ENCODE measurements at places on chromosomes 6 and 20. TPM values are rescaled to one million over a fixed set of nuclear protein-coding genes. Genes with fewer than 3 reads are reported as not detected.

- no peak for DNase-seq
Observed at GRCh38 chr20:19260412-19261090, 48.1 kb downstream of the SLC24A3 start.

DNA sequence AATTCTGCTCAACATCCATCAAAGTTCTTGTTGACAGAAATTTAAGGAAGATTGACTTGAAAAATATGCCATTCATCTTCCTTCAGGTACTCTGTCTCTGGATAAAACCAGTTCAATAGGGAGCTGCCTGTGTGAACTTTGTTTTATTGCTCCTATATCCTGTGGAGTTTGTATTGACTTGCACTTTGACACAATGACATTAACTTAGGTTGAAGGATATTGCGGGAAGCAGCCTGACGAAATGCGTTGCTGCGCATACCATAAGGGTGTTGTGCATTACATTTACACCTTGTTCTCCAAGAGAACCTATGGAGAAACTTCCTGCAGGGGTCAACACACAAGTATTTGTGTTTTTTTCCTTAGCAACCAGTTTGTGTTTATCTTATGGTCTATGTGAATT, 185.4 kb upstream of the GRIK2 start:
- DNase-seq: no peak

GRCh38 chr6:119350952-119351372, 1.4 kb upstream of the MAN1A1 start:
- no peak for DNase-seq

GRCh38 chr20:63690898-63691710, 5.3 kb upstream of the TNFRSF6B start:
- no peak for DNase-seq

DNA sequence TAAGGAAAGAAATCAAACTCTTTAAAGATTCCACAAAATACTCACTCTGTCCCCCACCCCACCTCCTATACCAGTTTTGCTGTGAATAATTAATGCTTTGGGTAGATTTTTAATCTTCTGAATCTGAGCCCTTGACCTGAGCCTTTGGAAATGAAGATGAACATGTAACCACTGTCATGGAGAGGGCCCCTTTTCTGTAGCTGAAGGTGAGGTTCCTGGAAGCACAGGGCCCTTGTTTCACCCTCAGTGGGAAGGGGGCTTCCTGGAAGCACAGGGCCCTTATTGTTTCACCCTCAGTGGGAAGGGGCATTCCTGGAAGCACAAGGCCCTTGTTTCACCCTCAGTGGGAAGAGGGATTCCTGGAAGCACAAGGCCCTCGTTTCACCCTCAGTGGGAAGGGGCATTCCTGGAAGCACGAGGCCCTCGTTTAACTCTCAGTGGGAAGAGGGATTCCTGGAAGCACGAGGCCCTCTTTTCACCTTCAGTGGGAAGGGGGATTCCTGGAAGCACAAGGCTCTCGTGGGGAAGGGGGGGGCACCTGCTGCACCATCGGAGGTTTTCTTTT, 75.7 kb downstream of the DACT2 start:
- no peak for DNase-seq

The SYNDIG1 gene
- not detected for total RNA-seq

DNA sequence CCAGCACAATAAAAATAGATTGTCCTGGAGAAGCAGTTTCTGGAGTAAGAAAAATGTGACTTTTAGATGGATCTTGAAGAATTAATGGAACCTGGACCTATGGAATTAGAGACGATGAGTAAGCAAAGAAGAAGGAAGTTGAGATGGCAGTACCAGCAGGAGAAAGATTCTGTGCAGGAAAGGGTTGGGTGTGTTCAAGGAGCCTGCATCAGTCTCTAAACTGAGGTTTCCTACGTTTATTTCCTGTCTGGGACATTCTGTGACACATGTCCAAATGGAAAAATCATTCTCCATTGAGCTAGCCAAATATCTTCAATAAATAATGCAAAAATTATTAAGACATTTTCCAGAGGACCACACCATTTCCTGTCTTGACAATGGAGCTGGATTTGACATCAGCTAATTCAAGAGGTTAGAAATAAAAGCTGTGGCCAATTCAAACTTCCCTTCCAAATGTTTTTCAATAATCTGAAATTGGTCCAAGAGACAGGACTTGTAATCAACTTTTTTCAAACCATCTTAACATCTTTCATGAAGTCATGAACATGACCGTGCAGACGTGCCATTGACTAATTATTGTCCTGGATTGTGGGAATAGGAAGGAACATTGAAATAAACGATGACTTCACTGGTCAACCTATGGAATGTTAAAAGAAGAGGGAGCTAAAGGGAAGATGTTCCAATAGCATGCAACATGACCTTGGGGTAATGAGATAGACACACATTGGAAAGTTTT, 198.3 kb downstream of the ZNF217 start:
- no peak for DNase-seq

- DNase-seq: no peak
Observed at GRCh38 chr6:124479991-124480430, 482.2 kb upstream of the RNF217 start.

GRCh38 chr6:699319-699718, 6.4 kb upstream of the EXOC2 start:
- no peak for DNase-seq

The SCGN gene
- not detected for total RNA-seq

The TXLNB gene
- total RNA-seq: 0.21 TPM

GRCh38 chr20:53412577-53413185, 181.0 kb downstream of the ZNF217 start:
- no peak for DNase-seq

GRCh38 chr6:156633291-156633690, 143.9 kb upstream of the ARID1B start:
- DNase-seq: no peak

DNA sequence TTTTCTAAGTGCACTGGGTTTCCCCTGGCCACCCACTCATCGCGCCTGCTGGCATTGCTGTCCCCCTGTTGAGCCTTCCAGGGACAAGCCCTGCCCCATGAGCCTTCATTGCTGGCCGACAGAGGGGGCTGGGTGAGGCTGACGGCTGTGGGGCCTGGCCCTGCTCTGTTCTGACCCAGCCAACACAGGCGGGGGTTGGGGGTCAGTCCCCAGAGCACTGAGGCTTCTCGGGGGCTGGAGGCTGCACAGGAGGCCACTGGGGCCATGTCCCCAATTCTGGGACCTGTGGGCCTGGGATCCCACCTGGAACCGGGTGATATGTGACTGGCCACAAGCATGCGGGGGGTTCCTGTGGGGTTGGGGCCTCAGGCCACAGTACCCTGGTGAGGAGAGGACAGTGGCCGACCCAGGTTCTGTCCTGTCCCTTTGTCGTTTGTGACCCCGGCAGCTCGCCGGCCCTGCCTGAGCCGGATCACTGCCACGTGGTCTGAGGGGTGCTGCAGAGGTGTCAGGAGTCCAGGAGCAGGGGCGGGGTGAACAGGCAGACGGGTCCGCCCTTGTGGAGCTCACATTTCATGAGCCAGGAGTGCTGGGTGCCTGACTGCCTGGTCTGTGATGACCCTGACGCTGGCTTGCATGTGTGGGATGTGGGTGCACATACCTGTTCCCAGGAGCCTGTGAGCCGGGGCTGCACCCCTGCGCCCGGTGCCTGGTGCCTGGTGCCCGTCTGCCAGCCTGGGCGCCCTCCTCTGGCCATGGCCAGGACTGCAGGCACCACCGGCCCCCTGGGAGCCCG, 2.1 kb upstream of the COL20A1 start:
- DNase-seq: no peak

The FAM83B gene
- total RNA-seq: 0.04 TPM

The BMP5 gene
- not detected for total RNA-seq

DNA sequence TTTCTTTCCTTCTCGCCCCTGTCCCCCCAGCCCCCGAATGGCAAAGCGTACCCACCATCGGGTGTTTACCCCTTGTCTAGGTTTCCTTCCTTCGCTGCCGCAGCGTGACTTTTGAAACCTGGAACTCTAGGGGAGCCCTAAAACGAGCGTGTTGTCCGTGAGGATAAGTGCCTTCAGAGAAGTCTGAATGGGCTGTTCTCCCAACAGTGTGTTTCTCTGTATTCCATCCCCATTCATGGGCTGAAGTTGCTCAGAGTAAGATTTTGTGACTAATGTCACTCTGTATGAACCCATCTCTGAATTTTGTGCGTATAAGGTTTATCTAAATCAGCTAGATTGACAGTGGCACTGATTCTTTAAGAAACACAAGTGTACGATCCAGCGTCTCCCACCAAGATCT, 949 bp downstream of the MACROD2 start:
- no peak for DNase-seq

DNA sequence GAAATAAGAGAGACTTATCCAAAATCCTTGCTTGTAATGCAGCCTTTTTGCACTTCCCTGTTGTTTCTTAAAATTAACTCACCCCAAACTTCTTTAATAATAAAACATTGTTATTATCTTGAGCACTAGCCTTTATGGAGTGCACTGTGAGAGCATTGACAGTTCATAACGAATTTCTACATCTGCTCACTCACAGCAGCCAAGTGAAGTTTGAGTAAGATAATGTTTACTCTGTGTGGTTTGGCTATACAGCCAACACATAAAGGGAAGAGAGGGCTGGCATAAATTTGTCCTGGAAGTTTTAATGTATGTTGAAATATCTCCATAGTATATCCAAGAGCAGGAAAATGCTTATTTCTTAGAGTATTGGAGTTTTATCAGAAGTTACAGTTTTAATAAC, 227.9 kb downstream of the FRK start:
- no peak for DNase-seq

DNA sequence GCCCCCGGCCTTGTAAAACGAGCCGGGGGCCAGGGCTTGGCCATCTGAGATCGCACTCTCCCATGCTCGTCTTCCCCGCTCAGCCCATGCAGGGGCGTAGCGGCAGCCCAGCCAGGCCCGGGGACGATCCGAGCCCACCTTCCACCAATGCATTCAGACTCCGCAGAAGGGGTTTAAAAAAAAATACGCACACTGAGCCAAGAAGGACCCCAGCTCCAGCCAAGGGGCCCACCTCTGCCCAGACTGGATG, 320 bp downstream of the GSTA4 start:
- no peak for DNase-seq

DNA sequence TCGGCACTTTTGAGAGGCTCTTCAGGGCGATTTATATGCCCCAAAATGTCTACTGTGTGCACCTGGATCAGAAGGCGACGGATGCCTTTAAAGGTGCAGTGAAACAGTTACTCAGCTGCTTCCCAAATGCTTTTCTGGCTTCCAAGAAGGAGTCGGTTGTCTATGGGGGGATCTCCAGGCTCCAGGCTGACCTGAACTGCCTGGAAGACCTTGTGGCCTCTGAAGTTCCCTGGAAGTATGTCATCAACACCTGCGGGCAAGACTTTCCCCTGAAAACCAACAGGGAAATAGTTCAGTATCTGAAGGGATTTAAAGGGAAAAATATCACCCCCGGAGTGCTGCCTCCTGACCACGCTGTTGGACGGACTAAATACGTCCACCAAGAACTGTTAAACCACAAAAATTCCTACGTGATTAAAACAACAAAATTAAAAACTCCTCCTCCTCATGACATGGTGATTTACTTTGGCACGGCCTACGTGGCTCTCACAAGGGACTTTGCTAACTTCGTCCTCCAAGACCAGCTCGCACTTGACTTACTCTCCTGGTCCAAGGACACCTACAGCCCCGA, 8.2 kb downstream of the GCNT2 start:
- no peak for DNase-seq

- no peak for DNase-seq
Observed at GRCh38 chr6:118382126-118382525, 166.0 kb upstream of the PLN start.

DNA sequence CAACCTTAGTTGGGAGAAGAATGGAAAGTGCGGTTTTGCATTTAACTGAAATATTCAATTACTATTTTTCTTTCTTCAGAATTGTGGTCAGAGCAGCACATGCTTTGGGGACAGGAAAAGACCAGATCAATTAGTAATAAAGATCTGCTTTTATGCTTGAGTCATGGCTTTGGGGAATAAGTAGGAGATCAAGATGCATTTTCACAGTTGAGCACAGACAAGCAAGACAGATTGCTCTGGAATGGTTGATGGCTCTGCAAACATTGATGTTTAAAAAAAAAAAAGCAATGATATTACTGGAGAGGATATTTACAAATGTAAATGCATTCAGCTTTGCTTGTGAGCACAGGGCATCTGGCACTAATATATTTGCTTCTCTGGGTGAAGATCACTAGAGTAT, 224.4 kb upstream of the SASH1 start:
- DNase-seq: no peak

- DNase-seq: no peak
Observed at GRCh38 chr20:33067806-33068205, 11.6 kb upstream of the BPIFB4 start.

The WFDC9 gene
- total RNA-seq: not detected

DNA sequence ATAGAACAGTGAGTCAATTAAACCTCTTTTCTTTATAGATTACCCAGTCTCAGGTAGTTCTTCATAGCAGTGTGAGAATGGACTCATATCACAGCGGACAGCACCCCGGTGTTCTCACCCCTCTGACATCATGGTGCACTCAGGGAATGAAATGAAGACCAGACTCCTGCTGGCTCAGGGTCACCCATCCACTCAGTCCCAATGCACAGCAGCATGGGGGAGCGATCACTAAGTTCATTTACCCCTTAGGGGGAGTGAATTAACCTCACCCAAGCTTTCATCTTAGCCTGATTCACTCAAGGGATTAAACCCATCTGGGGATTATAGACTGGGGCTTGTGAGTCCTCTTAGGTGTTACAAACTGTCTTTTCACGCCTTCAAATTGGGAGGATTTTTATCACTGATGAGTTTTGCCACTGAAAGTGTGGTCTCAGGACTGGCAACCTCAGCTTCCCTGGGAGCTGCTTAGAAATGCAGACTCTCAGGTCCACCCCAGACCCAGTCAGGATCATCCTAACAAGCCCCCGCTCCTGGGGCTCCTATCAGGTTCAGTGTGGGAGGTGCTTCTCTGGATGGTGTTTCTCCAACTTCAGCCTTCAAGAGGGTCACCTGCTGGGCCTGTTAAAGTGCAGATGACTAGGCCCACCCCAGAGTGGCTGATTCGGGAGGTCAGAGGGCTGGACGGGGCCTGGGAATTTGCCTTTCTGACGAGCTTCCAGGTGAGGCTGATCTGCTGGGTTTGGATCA, 44.3 kb upstream of the FRMD1 start:
- no peak for DNase-seq

DNA sequence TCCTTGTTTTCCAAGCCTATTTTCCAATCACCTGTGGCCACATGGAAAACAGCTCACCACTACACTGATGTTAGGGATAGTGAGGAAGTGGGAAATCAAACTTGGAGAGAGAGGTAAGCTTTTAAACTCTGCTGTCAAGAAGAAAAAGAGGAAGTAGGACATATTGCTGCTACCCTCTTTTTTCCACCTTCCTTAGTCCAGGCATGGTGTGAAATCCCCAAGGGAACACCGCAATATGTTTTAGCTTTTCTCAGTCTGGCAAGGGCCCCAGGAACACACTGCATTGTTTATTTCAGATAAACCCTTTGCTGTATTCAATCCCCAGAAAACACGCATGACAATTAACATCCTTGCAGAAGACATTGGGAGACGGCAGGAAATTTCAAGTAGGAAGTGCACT, 61.3 kb downstream of the HS3ST5 start:
- no peak for DNase-seq

Measured in pulmonary artery endothelial cell (primary cell).